Upper lobe of left lung (tissue), 6 donors: ENCODE measurements at places on chromosomes 16 and 17.

GRCh38 chr17:14833201-14833785, 431.8 kb downstream of the PMP22 start:
- DNase-seq: no peak

DNA sequence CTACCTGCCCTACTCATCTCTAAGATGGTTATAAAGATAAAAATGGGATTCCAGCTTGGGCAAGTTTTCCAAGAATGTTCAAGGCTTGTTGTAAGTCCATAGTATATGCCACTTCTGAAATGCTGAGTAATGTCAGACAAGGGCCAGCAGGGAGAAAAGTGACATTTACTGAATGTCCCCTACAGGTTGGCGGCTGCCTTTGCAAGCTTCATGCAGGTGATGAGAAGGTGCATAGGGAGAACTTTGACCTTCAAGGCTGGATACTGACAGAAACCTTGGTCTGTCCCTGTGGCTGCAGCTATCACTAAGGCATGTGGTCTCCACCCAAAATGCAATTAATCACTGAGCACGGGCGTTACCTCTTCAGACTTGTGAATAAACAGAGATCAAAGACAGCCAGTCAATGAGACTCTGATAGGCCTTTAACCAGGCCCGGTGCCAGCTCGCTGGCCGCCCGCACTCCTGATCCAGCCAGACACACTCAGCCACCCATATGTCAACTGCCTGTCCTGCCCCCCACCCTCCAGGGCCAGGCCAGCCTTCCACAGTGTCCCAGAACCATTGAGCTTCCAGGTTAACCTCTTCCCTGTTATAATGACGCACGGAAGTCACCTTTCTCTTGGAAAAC, 26.8 kb upstream of the AXIN2 start:
- DNase-seq: peak; percentile 64

- no peak for DNase-seq
These were observed 180.0 kb downstream of the TOX3 start for GRCh38 chr16:52366983-52367382.

GRCh38 chr16:86616906-86617305, 38.6 kb downstream of the FOXL1 start:
- DNase-seq: no peak

GRCh38 chr16:495127-495748, 32.3 kb upstream of the CAPN15 start:
- no peak for DNase-seq

- DNase-seq: peak; percentile 32
These were observed 70.6 kb downstream of the TMC6 start for GRCh38 chr17:78058001-78058400.

DNA sequence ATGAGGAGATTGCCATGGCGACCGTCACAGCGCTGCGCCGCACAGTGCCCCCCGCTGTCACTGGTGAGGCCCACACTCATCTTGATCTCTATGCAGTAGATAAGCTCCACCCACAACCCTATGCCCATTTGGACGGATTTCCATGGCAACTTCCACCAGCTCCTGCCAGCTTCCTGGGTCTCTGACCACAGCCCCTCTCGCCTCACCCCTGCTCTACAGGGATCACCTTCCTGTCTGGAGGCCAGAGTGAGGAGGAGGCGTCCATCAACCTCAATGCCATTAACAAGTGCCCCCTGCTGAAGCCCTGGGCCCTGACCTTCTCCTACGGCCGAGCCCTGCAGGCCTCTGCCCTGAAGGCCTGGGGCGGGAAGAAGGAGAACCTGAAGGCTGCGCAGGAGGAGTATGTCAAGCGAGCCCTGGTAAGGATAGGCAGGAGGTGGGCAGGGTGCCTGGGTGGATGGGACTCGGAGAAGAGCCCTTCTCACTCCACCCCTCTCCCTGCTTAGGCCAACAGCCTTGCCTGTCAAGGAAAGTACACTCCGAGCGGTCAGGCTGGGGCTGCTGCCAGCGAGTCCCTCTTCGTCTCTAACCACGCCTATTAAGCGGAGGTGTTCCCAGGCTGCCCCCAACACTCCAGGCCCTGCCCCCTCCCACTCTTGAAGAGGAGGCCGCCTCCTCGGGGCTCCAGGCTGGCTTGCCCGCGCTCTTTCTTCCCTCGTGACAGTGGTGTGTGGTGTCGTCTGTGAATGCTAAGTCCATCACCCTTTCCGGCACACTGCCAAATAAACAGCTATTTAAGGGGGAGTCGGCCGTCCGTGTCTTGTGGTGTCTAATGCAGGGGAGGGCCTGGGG, 4.3 kb downstream of the ALDOA start:
- DNase-seq: no peak

DNA sequence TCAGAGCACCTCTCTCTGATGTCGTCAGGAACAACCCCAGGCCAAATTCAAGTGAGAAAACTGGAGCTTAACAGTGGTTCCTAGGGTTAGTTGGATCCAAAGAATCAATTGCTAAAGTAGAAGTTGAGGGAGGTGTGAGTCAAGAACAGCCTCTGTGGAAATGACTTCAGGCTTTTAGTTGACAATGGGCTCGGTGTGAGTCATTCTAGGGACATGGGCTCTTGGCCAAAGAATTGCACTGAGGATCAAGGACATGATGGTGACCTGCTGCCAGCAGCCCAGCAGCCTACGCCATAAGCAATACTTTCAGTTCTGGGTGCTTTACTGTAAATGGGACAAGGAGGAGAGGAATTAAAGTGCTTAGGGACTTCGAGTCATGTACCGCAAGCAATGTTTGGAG, 32.1 kb upstream of the SMURF2 start:
- DNase-seq: no peak

- DNase-seq: no peak
These were observed 131.5 kb upstream of the CHMP6 start for GRCh38 chr17:80860101-80860671.

GRCh38 chr16:89354325-89354724, 136.0 kb downstream of the ANKRD11 start:
- DNase-seq: no peak

GRCh38 chr17:46020023-46020761, 21.1 kb downstream of the STH start:
- DNase-seq: no peak

- no peak for DNase-seq
These were observed 31.9 kb upstream of the ABCC11 start for GRCh38 chr16:48279199-48279598.

- no peak for DNase-seq
These were observed 19.1 kb downstream of the UNC13D start for GRCh38 chr17:75825149-75825552.

- DNase-seq: no peak
These were observed 132.4 kb upstream of the CHMP6 start for GRCh38 chr17:80859002-80859941.

GRCh38 chr17:66667491-66668030, 167.4 kb upstream of the CACNG5 start:
- no peak for DNase-seq

DNA sequence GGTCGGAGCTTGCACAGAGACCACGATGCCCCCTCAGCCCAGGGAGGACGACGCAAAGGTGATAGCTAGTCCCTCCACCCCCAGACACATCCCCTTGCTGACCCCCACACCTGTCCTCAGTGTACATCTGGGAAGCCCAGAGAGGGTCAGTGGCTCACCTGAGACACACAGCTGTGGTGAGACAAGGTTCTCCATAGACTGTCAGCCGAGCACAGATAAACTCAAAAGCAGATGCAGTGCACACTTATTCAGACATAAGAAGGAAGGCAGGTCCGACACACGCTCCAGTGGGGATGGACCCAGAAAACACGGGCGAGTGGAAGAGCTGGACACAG, 19.6 kb downstream of the CBFA2T3 start:
- no peak for DNase-seq

DNA sequence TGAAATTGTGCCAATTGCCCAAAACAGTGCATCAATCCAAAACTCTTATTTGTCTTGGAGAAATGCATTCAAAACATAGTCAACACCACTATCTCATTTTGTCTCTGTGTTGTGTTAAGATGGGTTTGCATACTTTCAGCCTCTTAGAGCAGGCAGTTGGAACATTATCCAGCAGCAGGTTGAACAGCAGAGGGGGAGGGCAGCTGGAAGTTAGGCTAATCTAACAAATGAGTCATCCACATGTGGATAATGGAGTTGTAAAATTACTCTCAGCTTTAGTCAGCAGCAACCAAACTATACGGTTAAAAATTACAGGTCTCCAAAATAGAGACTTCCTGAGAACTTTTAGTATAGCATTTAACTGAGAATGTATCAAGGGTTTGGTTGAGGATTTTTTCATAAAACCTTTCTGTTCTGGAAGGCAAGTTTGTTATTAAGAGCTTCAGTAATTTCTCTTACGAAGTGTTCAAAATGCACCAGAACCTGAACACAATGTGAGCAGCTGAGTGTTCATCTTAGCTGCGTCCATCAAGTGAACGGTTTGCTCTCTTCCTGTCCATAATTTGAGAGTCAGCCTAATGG, 46.3 kb downstream of the PRKCA start:
- DNase-seq: no peak

- DNase-seq: no peak
These were observed 14.6 kb downstream of the CACNA1H start for GRCh38 chr16:1167276-1168107.

DNA sequence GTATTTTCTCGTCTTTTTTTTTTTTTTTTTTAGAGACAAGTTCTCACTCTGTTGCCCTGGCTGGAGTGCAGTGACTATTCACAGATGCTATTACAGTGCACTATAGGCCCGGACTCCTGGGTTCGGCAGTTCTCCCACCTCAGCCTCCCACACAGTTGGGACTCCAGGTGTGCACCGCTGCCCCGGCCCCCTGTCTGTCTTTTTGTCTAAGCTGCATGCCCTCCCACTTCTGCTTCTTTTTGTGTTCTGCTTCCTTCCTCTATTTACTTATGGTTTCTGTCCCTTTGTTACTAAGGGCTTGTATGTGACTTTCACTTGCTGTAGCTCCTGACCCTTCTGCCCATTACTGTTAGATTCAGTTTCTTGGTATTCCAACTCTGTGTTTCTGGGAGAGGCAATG, 20.5 kb downstream of the SLC7A6 start:
- DNase-seq: no peak

- no peak for DNase-seq
These were observed 18.4 kb downstream of the TRAP1 start for GRCh38 chr16:3698941-3699340.

DNA sequence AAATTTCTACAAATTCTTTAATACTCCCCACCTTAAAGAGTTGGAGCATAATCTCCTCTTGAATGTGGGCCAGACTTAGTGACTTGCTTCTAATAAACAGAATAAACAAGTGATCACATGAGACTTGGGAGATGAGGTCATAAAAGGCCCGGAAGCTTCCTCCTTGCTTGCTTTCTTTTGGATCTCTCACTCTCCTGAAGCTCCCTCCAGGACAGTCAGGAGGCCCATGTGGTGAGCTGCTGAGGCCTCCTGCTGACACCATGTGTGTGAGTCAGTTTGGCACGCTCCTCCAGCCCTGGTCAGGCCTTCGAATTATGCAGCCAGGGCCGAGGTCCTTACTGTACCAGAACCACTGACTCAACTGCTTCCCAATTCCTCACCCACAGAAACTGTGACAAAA, 53.2 kb downstream of the NDEL1 start:
- DNase-seq: no peak

- DNase-seq: no peak
These were observed 1.2 kb upstream of the NR1D1 start for GRCh38 chr17:40101367-40102210.

- DNase-seq: no peak
These were observed 500.1 kb downstream of the MAF start for GRCh38 chr16:79100447-79100846.

DNA sequence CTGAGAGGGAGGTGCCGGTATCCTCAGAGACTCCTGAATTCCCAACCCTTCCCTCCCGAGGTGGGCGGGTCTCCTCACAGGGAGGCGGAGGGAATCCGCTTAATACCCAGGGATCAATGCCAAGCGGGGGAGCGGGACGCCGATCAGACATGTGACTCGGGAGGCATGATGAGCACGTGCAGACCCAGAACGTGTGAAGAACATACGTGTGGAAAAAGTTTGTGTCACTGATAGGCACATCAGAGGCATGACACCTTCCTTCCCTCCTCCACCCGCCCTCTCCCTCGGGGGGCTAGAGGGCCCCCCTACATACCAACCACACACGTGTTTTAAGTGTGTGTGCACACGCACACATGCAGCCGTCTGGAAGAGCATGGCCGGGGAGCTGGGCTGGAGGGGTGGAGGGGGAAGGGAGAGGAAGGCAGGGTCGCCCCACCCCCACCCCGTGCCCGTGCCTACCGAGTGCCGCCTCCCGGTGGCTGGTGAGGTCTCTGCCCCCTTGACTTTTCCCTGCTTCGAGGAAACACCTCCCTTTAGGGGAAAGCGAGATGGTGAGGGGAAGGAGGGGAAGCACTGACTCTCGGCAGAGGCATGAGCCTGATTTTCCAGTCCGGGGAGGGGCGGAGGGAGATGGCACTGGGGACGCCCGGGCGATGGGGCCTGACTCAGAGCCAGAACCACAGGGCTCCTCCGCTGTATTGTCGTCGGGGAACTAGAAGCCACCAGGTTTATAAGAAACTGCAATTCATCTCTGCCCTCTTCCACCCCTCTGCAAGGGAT, 12.1 kb upstream of the TBX21 start:
- DNase-seq: no peak

DNA sequence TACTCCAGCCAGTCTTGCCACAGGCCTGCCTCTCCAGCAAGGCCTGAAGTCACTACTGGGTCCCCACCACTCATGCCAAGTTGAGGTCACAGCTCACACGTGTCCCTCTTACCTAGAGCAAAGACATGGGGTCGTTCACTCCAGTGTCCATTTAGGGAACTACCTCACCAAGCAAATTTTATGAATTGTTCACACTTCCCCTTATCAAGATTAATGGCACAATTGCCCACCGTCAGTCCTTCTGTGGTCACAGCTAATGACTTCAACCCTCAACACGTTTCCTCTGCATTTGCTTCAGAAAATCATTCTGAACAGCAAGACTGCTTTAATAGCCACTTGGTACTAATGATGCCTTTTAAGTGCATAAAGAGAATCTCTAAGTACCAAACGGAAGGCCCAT, 14.6 kb downstream of the IRX6 start:
- no peak for DNase-seq

DNA sequence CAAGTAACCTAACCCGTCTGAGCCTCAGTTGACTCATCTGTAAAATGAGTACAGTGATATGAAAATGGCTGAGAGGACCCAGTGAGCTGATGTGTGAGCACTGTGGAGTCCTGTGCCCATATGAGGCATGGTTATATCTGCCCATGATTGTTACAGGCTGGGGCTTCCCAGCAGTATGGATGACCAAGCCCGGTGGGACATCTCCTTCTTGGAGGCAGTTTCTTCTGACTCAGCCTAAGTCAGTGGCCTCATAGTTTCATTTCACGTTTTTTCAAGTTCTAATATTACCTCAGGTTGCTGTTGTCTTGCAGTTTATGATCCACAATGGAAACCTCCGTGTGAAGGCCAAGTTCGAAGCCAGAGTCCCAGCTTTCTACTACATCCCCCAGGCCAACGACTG, 4.8 kb downstream of the ADAP2 start:
- no peak for DNase-seq

GRCh38 chr17:78789149-78789662, 7.1 kb upstream of the CYTH1 start:
- DNase-seq: peak; percentile 50

- no peak for DNase-seq
These were observed 225.2 kb downstream of the GRIN2A start for GRCh38 chr16:9957002-9957401.

GRCh38 chr16:67803894-67804293, 2.5 kb downstream of the RANBP10 start:
- DNase-seq: no peak
